Stimulated activated CD8-positive, alpha-beta memory T cell treated with anti-CD3 and anti-CD28 coated beads, Interleukin-15, amount 100 ng/mL, for 24 hours (primary cell): ENCODE measurements at places on chromosomes 7 and 10.

DNA sequence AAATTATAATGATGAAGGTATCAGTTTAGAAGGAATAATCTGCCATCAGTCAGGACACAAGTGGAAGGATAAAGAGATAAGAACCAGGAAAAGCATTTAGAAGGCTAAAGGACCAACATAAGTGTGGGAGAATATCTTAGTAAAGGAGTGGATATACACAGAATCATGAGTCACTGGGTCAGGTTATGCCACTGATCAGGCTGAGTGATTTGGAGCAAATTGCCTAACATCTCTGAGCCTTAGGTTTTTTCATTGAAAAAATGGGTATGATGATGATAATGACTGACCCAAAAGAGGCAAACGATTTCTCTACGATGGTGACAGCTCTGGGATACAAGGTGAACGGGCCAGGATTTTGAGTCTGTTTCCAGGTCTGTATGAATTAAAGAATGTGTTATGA, 2.8 kb upstream of the CUL1 start:
- no peak for DNase-seq

- no peak for DNase-seq
Observed at GRCh38 chr10:65950075-65950474, 975.8 kb upstream of the LRRTM3 start.

DNA sequence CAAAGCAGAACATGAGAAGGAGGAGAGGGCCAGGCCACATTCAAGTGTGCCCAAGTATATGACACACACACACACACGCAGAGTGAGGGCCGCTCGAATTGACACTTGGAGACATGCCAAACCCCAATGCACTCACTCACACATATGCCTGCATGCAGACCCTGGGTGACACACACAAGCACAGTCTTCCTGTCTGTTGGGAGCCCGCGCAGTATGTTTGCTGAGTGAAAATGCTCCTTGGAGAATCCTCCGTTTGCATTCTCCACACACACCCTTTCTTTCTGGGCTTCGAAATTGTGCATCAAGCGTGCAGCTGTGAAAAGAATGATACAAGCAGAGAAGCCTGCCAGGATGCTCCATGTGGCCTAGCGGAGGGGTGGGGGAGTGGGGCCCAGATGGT, 120.9 kb downstream of the PLXNA4 start:
- DNase-seq, result no peak

- DNase-seq, result no peak
Observed at GRCh38 chr10:759898-760477, 70.5 kb upstream of the DIP2C start.

GRCh38 chr10:17237915-17238444, 9.9 kb downstream of the VIM start:
- no peak for DNase-seq

DNA sequence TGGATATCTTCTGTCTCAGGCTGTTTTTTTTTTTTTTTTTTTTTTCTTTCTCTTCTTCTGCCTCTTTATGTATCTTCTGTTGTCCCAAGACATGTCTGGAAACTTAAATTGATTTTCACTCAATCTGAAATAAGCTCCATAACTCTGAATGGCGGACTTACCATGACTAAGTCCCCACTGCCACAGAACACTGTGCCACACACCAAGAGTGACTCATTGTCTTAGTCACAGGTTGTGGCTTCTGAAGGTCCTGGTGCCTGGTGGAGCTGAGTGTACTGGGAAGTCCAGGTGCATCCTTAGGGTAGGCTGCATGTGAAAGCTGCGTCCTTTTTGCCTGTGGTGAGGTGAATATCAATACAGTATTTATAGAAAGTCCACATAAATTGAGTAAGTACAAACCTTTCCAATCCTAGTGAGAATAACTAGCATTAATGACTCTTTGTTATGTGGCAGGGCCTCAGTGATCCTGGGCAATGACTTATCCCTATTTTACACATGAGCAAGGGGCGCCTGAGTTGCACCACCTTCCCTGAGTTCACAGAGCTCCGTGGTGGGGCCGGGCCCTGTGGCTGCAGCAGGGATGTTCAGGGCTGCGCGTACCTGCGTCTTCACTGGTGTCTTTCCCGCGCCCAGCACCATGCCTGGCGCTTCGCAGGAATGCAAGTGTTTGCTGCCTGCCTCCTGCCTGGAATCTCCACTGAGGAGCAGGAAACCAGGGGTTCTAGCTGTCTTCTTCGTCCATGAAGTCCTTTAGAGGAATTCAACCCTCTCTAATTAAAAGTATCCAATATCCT, 4.3 kb downstream of the PFKP start:
- no peak for DNase-seq

DNA sequence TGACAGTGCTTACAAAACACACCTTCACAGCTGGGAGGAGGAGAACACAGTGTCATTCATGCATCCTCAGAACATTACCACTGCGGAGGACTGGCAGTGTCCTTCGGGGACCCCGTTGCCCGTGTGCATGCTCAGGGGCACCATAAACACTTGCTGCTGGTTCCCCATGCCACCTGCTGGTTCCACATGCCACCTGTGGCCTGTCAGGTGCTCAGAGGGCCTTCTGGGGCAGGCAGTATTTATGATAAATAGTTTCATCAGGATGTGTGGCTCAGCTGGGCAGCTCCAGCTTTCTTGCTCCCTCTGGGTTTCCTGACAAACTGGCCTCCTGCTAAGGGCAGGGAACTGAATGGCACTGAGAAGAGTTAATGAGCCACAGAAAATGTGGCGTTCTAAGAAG, 32.1 kb downstream of the CELF2 start:
- no peak for DNase-seq

DNA sequence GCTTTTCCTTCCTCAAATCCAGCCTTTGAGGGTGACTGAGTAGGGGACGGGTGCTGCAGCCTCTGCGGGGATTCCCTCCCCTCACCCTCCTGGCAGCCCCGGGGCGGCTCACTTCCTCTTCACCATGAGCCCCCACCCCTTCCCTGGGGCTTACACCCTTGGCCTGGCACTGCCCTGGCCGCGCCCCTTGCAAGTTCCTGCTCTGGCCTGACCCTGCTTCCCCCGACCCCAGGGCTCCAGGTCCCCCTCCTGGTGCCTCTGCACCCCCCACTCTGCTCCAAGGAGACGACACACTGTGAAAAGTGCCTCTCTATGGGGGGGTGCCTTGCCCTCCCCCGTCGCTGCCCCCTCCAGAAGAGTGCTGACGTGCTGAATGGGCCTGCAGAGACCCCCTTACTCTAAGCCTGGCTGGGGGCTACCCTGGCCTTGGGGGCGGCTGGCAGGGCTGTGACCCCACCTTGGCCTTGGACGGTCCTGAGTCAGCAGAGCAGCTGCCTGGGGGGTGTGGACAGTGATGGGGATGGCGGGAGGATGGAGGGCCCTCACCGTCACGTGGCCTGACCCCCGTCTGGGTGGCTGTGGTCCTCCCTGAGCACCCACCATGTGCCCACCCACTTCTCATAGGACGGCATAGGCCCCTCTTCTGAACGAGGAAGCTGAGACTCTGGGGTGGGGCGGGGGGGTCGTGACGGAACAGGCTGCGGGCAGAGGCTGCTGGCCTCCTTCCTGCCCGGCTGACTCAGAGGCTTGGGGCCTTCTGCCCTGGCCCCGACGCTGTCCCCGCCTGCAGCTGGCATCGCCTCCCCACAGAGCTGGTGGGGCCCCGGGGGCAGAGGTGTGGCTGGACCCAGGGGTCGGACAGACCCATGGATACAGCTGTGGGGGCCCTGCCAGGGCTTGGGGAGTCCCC, 9.8 kb downstream of the LFNG start:
- DNase-seq, result no peak

GRCh38 chr10:89814278-89814677, 112.9 kb downstream of the KIF20B start:
- no peak for DNase-seq

GRCh38 chr10:99835947-99836346, 53.5 kb downstream of the ABCC2 start:
- no peak for DNase-seq

DNA sequence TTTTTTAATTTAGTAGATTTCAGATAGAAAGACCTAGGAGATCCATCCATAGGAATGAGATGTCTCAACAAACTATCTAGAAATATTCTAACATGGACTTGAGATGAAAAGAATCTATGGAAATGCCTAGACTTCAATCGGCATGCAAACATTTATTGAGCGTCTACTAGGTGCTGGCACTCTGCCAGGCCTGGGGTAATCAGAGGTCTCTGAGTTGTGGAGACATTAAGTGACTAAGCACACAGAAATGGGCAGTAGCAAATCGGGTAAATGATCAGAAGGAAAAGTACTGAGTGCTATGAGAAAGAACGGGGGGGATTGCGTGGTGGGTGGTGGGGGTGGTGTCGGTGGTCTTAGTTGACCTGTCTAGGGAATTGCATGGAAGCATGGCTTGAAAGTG, 466.6 kb downstream of the GALNT17 start:
- no peak for DNase-seq

DNA sequence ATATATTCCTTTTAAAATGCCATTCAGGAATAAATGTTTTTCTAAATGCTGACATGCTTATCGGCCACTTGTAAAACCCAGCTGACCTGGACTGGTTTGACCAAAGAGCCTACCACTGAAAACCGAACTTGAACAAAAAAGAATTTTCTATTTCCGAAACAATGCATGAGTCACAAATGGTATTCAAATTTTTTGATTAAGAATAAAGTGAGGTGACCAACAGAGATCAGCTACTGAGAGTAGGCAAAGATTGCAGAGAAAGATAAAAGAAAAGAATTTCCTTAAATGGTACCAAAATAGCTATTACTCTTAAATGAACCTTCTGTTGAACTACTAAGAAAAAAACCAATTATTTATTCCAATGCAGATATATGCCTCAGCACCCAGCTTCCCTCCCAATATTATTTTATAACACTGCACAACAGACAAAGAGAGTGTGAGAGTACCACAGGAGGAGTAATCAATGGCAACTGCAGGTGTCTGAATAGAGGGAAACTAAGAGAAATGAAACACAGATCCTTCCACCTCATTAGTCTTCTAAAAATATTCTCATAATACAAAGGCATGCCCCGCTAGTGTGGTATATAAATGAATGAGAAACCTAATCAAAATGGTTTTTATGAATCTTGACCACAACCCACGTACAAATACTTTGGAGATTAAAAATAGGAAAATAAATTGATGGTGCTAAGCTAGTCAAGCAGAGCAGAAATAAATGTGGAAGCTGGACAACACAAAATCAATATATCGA, 20.1 kb downstream of the OSBPL3 start:
- no peak for DNase-seq

DNA sequence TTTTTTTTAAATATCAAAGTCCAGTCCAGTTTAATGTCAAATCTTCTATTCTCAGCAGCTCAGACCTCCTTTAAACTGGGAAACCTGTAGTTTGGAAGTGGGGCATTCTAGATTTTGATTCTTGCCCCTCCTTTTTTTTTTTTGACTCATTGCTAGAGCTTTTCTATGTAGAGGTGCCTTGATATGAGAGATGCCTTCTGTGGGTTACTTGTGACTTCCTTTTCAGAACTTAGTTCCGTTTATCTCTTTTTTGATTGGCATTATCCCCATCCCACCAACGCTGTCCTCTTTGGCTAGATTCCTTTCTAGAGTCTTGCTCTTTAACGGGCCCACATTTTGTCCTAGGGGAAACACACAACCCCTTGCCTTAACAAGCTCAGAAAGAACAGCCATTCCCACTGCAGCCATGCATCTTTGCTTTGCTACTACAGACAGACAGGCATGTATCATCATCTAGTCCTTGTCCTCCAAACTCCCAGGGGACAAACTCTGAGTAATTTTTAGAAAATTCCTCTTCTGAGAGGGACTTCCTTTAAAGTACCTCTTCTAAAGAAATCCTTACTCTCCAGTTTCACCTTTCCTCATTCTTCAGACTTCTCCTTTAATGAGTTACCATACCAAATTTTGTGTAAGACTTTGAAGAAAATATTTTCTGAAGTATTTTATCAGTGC, 153.6 kb downstream of the PHF14 start:
- DNase-seq, result no peak

DNA sequence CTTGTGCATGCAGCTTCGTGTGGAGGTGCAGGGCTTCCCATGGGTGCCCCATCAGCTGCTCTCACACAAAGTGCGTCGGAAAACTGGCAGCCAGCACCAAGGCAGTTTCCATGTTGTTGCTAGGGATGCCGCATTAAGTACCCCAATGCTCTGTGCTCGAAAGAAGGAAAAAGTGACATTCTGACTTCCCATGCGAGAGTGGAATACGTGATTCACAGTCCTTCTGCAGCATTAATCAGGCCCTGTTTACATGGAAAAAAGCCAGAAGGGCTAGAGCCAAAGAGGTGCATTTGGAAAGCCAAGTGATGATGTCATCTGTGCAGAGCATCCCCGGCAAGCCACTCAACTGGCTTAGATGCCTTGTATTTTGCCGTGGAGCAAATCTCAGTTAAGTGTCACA, 258.3 kb downstream of the GATA3 start:
- no peak for DNase-seq

GRCh38 chr10:48506147-48506917, 98.5 kb downstream of the ARHGAP22 start:
- DNase-seq, result no peak

- DNase-seq, result no peak
Observed at GRCh38 chr10:101146392-101147251, 15.5 kb downstream of the TLX1 start.

DNA sequence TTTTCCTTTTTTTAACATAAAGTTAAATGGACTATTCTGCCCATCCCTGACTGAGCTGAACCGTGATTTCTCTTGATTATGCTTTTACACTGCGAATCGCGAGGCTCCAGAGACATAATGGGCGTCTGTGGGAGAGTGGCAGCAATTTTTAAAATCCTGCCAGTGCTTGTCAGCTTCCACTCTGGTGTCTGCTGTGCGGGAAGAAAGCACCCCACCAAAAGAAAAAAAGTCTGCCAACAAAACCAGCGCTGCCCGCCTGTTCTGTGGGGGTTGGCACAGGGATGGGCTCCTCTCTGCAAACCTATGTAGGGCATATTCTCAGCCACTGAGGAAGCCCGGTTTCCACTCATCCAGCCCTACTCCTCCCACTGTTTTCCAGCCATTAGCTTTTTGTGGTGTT, 592.3 kb upstream of the GALNT17 start:
- DNase-seq, result no peak
